ENCODE measurements at places on chromosomes 16 and 17.
A peak's percentile ranks its signal among the peaks of the same experiment; 100 is the strongest.

DNA sequence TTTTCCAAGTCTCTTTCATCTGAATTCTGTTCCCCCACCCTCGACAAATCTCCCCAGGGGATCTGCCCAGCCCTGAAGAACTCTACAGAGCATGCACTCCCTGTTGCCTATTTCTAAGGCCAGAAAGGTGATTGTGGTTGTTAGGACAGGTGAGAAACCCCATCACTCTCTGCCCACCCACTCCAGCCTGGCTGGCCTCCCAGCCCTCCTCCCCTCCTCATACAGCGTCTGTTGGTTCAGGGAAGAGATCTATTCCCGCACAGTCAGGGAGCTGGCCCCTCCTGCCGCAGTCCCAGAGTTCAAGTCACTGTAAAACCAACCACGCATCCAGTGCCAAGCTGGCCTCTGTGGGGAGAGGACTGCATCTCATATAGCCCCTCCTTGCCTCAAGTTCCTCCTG lies 98.7 kb downstream of the KCNJ12 start:
- no peak for DNase-seq

DNA sequence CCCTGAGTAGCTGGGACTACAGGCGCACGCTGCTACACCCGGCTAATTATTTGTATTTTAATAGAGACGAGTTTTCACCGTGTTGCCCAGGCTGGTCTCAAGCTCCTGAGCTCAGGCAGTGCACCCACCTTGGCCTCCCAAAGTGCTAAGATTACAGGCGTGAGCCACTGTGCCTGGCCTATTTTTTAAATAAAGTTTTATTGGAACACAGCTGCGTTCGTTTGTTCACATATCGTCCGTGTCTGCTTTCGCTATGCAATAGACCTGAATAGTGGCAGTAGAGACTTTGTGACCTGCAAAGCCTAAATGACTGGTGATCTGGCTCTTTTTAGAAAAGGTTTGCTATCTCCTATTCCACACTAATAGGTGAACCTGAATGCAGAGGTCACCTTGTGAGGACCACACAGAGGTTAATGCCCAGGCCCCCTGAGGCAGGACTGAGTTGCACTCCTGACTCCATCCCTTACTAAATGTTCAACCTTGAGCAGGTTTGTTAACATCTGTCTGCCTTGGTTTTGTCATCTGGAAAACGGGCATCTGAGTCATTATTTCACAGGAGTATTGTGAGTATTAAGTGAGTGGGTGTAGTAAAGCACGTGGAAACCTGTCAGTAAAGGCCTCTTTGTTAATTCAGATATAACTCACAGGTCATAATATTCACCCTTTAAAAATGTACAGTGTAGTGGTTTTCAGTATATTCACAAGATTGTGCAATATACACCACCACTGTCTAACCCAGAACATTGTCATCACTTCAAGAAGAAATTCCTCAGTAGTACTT lies 157.5 kb upstream of the CACNG5 start:
- DNase-seq: peak; percentile 33

GRCh38 chr16:72561-73548 lies at the start of gene RHBDF1:
Gene RHBDF1, minus strand, starts transcription at chr16:72631. Its CDS starts 7,616 bp downstream, at chr16:65015.
- peak; percentile 37 for DNase-seq

GRCh38 chr17:39694593-39694992 lies 5.3 kb upstream of the ERBB2 start:
- no peak for DNase-seq

- no peak for DNase-seq
These were observed 49.3 kb upstream of the SLC12A3 start for GRCh38 chr16:56815721-56816120.

GRCh38 chr17:80852476-80853015 lies 139.1 kb upstream of the CHMP6 start:
- DNase-seq: no peak

GRCh38 chr16:10965440-10966061 lies 21.2 kb downstream of the CLEC16A start:
- DNase-seq: no peak

DNA sequence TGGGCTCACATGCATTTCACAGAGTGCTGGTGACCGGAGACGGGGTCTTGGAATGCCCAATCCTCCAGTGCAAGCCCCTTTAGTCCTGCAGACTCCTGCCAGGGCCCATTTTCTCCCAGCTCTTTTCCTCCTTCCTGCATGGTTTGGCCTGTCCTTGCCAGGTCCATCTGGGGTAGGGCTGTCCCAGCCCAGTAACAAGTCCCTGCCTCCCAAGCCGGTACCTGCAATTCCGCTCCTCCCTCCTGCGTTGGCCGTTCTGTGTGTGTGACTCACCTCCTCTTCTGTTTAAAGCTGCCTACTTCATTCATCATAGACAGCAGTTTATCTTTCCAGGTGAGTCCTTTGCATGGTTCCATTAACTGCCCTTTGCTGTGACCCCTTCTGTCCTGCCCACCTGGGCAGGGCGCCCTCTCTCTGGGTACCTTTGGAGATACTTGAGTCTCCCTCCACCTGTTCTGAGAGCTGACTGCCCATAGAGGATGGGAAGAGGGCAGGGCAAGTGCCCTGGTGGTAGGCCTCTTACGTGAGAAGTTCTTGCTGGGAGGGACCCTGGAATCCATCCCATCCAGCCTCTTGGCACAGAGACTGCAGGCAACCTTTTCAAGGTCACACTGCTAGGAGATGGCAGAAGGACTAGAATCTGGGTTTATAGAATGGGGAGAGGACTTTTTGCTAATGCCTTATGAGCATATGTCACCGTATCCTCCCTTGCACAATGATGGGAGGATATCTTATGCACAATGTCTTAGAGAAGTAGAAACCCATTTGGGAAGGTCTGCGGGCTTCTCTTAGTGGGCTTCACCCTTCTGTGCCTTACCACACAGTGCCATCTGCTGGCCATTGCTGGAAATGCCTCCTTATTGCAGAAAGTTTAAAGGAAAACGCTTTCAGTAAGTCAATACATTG lies 29.7 kb upstream of the LGALS9 start:
- peak; percentile 79 for DNase-seq

DNA sequence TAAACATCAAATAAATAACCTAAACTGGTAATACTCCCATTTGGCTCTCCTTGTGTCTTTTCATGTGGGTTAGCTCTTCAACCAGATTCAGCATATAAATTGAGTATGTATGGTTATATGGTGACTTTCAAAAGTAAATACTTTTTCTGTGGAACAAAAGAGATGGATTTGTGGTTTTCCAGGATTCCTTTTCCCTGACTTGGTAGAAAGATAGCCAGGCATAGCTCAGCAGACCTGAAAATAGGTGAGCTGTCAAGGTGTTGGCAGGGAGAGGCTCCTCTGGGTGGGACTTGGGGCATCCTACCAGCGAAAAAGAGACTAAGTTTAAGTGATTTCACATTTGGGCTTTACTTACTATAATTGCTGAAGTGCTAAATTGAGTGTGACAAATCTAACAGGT lies 80.3 kb downstream of the FTO start:
- DNase-seq: no peak

GRCh38 chr17:19306160-19307111 lies 56.1 kb downstream of the B9D1 start:
- peak; percentile 95 for DNase-seq

DNA sequence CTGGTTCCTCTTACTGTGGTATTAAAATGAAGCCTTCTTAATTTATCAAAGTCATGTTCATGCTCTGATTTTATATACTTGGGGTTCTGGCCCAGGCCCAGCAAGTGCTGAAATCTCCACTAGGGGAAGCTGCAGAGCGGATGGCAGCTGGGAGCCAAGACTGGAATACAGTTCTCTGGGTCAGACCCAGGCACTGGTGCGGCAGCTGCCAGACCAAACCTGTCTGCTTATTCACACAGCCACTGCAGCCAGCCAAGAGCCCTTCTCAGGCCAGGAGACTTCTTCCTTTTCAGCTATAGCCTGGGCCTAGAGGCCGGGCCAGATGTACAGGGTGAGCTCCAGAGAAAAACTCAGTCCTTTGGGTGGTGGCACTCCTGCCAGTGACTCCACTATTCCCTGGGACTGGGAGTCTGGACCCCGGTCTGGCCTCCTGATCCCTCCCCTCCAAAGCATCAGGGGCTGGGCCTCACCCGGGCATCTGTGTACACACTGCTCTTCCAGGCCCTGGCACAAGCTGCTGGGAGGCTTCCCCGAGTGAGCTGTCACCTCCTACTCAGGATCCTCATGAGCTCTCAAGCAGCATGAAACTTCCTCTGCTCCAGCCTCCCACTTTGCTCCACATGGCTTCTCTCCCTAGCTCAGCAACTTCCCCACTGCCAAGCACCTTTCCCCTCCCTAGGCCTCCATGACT lies 24.4 kb downstream of the ATP6V0D1 start:
- peak; percentile 13 for DNase-seq

GRCh38 chr16:63880948-63881347 lies 1240.9 kb downstream of the CDH11 start:
- DNase-seq: no peak

- no peak for DNase-seq
These were observed 44.4 kb downstream of the YPEL2 start for GRCh38 chr17:59375857-59376256.

Measured in SK-MEL-5 (cell line).